ENCODE measurements at places on chromosomes 3 and 15.

- no peak for DNase-seq
Observed at GRCh38 chr3:145259166-145259880, 901.7 kb downstream of the PLOD2 start.

GRCh38 chr3:169430707-169431404, 232.7 kb downstream of the MECOM start:
- no peak for DNase-seq

- no peak for DNase-seq
Observed at GRCh38 chr15:91281947-91282346, 181.9 kb downstream of the SV2B start.

GRCh38 chr15:88066636-88067330, 189.8 kb downstream of the NTRK3 start:
- DNase-seq, result no peak

- no peak for DNase-seq
Observed at GRCh38 chr15:38522922-38523321, 41.7 kb downstream of the RASGRP1 start.

- DNase-seq, result no peak
Observed at GRCh38 chr3:2554656-2555055, 456.0 kb downstream of the CNTN4 start.

DNA sequence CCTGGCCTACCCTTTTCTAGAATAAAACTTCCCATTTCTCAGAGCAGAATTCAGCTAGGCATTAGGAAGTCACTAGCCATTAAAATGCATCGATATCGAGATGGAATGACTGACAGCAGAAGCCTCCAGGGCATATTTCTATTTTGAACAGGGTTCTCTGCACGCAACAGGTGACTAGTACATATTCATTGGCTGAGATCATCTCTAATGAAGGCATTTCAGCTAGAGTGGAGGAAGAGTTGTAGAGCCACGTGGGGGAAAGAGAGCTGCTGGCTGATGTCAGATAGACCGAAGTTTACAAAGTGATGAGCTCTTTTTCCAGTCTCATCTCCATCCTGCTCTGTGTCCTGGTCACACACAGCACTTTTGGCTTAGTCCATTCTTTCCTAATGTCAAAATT, 7.5 kb downstream of the TMEM40 start:
- DNase-seq, result no peak

- DNase-seq, result peak; percentile 16
Observed at GRCh38 chr15:78726870-78727551, 84.3 kb downstream of the ADAMTS7 start.

- DNase-seq, result no peak
Observed at GRCh38 chr3:143333367-143333766, 213.8 kb downstream of the CHST2 start.

DNA sequence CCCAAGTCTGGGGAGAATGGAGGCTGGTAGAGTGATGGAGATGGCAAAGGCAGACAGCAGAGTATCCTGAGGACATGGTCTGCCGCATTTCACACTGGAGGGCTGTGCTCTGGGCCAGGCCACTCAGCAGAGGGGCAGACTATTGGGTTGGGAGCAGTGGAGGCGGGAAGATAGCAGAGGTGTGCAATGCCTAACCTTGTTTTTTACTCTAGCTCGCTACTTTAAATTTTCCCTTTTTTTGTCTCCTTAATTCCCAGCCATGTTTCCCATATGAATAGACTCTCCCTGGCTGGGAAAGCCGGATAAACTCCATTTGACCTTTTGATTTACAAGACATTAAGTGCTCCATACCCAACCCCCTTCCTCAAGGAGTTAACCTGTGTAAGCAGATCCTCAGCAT, 33.5 kb upstream of the ST6GAL1 start:
- DNase-seq, result no peak

- no peak for DNase-seq
Observed at GRCh38 chr3:43062040-43062563, 43.8 kb downstream of the POMGNT2 start.

DNA sequence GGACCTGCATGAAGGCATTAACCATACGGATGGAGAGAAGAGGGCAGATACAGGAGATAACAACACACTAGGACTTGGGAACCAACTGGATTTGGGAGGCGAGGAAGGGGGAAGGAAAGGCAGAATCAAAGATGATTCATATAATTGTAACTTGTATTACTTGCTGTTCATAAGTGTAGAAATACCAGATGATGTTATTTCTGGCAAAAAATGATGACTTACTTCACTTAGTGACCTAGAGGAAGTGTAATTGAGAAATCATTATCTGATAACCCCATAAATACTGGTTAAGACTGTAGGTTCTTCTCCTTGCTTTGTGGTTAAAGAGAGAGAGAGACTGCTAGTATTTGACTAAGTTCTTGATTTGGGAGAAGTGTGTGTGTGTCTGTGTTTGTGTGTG, 50.5 kb upstream of the GK5 start:
- DNase-seq, result no peak

DNA sequence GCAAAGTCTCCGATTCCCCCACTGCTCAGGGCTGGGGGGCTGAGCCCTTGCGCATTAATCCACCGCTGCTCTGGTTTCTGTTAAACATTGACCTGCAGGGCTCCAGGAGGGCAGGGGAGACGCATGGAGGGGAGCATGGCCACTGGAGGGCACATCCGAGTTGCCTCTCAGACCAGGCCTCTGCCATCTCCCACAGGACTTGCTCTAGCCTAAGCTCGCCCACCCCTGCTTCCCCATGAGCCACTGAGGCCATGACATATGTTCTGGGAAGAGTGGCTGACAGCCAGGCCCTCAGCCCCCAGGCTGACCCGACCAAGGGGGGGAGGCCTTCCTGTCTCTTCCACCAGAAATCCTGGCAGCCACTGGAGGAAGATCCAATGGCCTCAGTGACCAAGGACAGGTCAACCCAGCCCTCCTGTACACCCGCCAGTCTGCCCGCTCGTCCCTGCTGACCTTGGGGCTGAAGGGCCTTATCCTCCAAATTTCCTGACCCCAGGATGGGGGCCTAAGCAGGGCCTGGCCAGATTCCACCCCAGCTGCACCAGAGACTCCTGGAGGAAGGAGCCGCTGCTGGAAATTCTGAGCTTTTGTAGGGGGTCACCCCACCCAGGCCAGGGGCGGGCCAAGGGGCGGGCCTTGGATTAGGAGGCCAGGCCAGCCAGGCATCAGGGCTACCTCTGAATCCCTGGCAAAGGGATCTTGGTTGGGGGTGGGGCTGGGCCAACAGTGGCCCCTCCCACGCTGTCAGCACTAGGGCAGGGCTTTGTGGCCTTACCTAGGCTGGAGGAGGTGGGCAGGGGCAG, at the start of gene HYAL1:
Gene HYAL1 (minus strand): TSS at position 562 of the 803 bp plus-strand sequence. CDS start 618 bp downstream, outside the sequence.
- no peak for DNase-seq

DNA sequence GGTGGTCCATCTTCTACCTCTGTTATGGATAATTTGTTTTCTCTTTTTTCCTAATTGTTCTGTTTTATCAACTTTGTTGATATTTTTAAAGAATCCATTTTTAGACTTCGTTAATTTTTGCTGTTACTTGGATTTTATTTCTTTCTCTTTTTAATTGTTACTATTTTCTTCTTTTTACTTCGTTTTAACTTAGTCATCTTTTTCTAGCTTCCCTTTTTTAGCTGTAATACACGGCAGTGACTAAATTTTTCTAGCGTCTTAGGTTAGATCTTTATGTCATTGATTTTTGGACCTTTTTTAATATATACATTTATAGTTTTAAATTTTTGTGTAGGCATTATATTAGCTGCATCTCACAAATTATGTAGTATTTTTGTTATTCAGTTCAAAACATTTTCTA, 33.1 kb downstream of the ARIH2 start:
- DNase-seq, result no peak

DNA sequence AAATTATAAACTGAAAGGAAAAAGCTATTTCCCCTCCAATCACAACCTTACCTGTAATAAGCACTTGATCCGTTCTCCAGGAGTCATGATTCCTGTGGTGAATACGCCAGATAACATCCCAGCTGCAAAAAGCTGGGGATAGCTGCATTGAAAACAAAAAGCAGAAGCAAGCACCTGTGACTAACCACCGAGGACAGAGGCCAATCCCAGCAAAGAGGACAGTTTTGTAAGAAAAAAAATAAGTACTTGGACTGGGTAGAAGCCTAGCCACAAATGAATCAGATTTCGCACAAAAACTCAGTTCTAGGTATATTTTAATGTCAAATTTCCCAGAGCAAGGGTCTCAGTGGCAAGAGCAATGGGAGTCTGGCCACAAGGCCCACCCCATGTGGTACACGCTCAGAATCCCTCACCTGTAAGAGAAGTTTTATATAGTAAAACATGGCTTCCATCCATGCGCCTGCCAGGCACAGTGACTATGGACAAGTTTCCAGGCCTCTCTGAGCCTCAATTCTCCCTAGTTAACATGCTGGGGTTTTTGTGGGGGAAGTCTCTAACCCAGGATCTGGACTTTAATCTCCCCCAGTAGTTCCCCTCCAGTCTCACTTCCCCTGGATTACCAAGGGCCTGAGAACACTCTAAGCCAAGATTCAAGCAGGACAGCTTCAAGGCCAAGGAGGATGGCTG, 19.2 kb downstream of the SLC25A20 start:
- no peak for DNase-seq

GRCh38 chr3:51985063-51985462, 1.7 kb downstream of the ACY1 start:
- DNase-seq, result no peak

GRCh38 chr3:148528024-148528423, 169.7 kb upstream of the AGTR1 start:
- no peak for DNase-seq

- no peak for DNase-seq
Observed at GRCh38 chr3:161560008-161560637, 63.5 kb downstream of the OTOL1 start.

DNA sequence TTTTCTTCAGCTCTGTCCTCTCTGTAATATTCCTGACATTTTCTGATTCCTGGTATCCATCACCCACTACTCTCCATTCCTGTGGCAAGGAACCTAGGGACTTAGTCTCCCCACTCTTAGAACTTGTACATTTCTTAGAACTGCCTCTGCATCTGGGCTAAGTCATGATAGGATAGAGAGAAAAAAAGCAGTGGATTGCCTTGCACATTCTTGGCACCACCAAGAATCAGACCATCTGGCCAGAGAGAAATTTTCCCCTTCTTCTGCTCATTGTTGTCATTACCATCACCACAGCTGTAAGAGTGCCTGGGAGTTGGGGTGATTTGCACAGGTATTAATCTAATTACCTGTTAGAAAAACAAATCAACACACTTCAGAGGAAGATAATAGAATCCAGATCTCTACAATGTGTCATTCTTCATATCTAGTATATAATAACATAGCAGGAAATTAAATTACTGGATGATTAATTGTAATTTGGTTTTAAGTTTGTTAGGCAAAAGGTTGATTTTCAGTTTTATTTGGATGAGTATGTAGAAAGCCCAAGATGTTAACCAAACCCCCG, 264.8 kb upstream of the ZPLD1 start:
- DNase-seq, result no peak

DNA sequence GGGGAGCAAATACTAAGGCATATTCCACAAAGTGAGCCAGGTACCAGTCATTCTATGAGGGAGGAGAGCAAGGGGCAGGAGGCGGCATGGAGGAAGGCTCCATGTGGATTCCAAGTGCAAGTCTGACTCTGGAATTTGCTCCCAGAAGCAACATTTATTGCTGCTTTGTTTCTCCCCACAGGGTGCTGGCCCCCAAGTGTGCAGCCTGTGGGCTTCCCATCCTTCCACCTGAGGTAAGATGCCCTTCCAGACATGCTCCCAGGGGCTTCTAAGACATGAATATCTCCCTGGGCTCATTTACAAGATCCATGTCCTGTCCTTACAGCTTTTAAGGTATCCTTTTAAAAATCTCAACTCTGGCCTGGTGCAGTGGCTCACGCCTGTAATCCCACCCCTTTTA, 15.9 kb upstream of the SACM1L start:
- no peak for DNase-seq

DNA sequence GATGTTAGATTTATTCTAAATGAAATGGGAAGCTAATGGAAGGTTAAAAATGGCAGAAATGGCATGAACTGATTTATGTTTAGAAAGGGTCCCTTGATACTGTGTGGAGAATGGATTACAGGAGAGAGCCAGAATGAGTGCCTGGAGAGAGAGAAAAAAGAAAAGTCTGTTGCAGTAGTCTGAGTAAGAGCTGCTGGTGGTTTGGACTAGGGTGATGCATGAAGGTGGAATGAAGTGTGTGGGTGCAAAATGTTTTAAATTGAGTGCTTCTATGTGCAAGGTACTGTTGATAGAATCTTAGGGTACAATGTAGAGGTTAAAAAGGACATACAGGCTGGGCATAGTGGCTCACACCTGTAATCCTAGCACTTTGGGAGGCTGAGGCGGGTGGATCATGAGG, 11.4 kb upstream of the MGA start:
- no peak for DNase-seq

DNA sequence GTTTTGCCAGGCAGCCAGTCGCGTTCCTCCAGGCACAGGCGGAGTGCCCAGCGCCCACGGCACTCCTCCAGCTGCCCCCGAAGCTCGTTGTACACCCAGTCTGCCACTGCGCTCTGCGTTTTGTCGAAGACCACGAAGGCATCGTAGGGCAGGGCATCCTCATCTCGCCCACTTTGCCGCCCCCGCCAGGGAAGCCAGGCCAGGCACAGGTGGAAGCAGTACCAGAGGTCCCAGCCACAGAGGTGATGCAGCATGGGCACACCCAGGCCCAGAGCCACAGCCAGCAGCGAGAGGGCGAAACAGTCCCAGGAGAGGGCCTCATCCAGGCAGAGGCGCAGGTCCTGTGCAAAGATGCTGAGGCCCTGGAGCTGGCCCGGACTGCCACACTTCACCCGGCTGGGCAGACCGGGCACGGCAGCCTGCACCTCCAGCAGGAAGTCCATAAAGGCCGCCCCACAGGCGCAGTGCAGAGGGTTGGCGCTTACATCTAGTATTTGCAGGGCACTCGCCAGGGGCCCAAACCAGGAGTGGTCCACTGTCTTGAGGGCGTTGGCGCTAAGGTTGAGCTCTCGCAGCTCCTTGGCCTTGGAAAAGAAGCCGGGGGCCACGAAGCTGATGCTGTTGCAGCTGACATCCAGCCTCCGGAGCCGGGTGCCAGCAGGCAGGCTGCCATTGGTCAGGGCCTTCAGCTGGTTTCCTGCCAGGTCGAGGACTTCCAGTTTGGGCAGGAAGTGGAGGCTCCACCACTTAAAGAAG, 3.7 kb downstream of the TLR9 start:
- no peak for DNase-seq

GRCh38 chr3:128496602-128497304, 3.8 kb upstream of the GATA2 start:
- DNase-seq, result no peak

DNA sequence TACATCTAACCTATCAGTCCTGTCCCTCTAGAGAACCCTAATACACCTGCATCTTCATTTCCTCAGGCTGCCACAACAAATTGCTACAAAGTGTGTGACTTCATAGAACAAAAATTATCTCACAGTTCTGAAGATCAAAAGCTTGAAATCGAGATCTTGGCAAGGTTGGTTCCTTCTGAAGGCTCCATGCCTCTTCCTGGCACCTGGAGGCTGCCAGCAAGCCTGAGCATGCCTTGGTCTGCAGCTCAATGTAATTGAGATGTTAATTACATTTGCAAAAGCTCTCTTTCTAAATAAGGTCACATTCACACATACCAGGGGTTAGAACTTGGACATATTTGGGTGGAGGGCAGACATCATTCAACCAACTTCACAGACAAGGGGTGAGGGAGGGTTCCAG, 86.4 kb upstream of the ABHD17C start:
- DNase-seq, result no peak

Measured in GM12864 (cell line).